ENCODE measurements at places on chromosomes 4 and X.

- DNase-seq, result no peak
Measured at GRCh38 chrX:63186137-63186536, 165.0 kb downstream of the SPIN4 start.

DNA sequence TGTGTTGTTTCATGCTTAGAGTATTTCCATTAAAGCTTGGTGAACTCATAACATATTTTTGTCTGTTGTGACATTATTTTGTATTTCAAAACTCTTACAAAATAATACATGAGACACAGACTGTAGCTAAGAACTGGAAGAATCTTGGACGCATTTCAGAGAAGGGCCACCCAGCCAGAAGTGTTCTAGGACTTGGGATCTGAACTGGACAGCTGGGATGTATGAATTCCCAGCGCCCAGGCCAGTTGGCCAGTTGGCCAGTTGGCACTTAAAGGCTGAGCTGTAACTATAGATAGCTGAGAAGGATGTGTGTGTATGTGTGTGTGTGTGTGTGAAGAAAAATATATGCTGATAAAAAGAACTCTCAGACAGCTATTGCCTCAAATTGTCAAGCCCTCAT lies 193.4 kb upstream of the GPR101 start:
- DNase-seq, result no peak

DNA sequence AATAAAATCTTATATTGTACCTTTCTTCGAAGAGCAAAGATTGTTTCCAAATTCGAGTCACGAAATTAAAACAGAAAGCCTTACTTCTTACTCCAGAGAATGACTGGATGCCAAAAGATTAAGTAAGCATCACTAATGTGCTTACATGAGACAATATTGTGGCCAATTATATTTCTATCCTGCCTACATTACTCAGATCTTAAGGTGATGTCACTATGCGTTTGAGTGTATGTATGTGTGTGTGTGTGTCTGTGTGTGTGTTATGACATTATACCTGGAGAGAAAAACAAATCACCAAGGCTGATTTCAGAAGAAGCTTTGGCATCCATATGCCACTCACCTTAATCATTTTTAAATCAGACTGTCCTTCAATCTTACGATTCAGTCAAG lies 556.3 kb downstream of the PPARGC1A start:
- DNase-seq, result no peak

DNA sequence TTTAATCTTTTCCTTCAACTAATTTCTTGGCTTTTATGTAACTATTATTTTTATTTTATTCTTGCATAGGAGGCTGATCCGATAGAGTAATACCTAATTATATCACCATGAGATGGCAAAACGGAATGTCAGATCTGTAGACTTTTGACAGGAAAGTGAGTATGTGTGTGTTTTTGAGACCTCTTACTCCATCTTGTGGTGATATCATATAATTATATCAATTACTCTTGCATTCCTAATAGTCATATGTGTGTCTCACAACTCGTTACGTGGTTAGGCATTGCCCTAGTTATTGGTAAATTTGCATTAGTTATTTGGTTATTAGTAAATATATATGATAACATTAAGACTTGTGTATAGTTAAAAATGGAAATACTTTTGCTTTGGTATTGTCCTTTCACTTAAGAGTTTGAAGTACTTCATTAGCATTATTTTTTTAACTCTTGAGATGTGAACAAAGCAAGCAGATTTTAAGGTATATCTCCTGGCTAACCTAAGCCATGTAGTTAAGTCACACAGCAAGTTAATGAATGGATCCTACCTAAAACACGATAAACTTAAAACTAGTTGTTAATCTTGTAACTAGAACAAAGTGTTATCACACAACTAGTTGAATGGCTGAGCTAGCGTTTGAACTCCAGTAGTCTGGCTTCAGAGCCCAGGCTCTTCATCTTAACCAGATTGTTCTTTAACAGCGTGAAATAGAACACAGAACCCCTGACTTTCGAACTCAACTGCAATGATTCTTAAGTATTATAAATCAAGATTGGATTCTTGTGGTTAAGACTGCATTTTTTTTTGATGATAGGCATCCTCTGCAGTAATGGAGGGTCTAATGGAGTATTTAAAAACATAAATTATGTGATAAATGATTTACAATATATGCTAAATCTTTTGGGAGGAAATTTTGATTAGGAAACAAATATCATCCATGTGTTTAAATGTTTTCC lies 67.1 kb downstream of the PGRMC2 start:
- DNase-seq, result peak; percentile 42

GRCh38 chr4:139438141-139438540 lies 15.8 kb upstream of the RAB33B start:
- no peak for DNase-seq

DNA sequence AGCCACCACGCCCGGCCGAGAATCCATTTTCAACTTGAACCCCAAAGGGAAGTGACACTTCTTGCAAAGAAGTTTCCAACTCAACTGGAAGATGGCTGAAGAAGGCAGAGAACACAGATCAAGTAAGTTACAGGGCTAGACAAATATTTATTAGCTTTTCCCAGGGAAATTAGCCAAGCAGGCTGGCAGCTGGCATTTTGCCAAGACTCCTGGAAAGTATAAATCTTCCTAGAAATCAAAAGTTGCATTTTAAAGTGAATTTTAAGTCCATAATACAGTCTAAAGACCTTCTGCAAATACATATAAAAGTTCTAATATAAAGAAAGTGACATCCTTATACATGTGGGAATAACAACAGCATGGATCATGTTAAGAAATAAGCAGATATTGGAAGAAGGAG lies 3.4 kb upstream of the MRPL1 start:
- DNase-seq, result no peak

GRCh38 chr4:5142726-5143125 lies 91.4 kb downstream of the STK32B start:
- DNase-seq, result peak; percentile 61

DNA sequence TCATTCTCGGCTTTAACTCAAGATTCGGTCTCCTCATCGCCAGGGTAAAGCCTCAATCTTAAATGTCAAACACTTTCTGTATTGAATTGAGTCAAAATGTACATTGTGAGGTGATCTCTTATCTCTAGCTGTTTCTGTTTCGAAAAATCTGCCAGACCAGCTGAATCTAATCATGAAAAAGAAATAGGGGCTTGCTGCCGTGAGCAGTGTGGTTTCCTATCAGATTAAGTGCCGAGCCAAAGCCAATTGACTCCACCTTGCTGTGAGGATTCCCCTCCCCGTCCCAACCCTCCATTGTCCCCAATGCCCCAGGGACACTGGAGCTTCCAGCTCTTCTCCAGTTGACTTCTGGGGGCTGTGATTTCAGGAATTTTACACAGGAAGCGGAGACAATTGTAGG lies 12.5 kb upstream of the CRLF2 start:
- DNase-seq, result no peak

- DNase-seq, result peak; percentile 95
Measured at GRCh38 chr4:183987987-183988392, 82.9 kb downstream of the STOX2 start.

GRCh38 chr4:154478128-154478527 lies 13.5 kb downstream of the DCHS2 start:
- DNase-seq, result no peak

DNA sequence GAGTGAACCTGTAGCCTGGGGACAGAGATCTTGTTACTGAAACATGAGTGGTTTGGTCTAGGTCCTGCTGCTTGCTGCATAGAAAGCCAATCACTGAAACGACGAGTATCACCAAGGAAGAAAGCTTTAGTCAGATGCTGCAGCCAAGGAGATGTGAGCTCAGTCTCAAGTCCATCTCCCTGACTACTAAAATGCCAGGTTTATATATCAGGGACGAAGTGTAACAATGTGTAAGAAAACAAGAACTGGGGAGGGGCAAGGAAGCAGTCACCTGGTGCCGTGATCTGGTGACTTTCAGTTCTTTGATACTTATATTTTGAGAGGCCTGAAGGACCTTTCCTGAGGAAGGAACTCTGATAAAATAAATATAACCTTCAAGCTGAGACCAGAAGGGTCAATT lies 19.6 kb upstream of the ABRAXAS1 start:
- no peak for DNase-seq

- DNase-seq, result no peak
Measured at GRCh38 chr4:43680421-43680820, 768.2 kb downstream of the KCTD8 start.

DNA sequence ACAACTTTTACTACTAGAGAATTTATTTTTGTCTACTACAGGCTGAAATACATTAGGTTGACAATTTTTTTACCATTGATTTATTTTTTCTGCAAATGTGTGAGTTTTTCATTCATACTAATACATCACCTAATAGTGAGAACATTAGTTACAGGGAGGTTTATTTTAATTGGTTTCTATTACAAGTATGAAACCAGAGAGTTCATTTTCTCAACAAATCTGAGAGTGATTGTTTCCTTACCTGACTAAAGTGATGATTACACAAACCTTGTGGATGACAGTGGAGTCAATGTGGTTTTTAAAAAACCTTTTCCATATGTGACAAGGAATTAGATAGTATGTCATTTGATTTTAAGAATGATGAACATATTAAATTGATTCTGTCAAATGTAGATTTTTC lies 227.4 kb downstream of the PALLD start:
- no peak for DNase-seq

- no peak for DNase-seq
Measured at GRCh38 chrX:32448945-32449344, 762.4 kb downstream of the DMD start.

DNA sequence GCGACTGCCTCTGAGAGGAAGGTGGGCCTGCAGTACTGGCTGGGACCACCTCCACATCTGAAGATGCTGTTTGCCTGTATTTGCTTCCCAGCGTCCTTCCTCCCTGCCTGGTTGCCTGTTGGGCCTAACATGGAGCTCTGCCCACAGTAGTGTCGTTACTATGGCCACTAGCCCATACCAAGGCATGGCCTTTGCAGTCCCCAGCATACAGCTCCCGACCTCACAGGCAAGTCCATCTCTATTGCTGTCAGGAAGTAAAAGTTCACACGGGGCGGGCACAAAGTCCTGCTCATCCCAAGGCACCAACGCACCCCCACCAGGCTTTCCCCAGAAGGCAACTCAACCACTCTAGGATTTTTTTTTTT lies 71.6 kb downstream of the MAML3 start:
- DNase-seq, result no peak

- DNase-seq, result no peak
Measured at GRCh38 chrX:14427614-14428013, 101.7 kb upstream of the GLRA2 start.

DNA sequence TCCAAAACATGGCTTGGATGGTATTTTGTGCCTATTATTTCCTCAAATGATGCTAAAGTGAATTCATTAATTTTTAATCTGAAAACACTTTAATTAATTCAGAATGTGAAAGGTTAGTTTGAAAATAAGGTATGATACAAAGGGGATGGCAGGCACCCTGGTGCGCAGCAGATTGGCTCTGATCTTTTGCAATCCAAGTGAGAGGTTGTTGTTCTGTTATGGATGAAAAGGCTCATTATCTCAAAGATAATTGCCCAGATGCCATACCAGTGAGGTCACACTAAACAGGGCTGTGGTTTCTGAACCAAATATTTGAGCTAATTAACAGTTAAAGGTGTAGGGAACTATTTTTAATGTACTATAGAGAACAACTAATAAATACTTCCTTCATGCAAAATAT lies 504.9 kb downstream of the RAPGEF2 start:
- DNase-seq, result no peak

- no peak for DNase-seq
Measured at GRCh38 chr4:138393886-138394610, 151.9 kb upstream of the SLC7A11 start.

- peak; percentile 24 for DNase-seq
Measured at GRCh38 chr4:179626687-179627086, 2184.4 kb upstream of the AGA start.

GRCh38 chr4:7928711-7929110 lies 10.9 kb downstream of the AFAP1 start:
- DNase-seq, result no peak

DNA sequence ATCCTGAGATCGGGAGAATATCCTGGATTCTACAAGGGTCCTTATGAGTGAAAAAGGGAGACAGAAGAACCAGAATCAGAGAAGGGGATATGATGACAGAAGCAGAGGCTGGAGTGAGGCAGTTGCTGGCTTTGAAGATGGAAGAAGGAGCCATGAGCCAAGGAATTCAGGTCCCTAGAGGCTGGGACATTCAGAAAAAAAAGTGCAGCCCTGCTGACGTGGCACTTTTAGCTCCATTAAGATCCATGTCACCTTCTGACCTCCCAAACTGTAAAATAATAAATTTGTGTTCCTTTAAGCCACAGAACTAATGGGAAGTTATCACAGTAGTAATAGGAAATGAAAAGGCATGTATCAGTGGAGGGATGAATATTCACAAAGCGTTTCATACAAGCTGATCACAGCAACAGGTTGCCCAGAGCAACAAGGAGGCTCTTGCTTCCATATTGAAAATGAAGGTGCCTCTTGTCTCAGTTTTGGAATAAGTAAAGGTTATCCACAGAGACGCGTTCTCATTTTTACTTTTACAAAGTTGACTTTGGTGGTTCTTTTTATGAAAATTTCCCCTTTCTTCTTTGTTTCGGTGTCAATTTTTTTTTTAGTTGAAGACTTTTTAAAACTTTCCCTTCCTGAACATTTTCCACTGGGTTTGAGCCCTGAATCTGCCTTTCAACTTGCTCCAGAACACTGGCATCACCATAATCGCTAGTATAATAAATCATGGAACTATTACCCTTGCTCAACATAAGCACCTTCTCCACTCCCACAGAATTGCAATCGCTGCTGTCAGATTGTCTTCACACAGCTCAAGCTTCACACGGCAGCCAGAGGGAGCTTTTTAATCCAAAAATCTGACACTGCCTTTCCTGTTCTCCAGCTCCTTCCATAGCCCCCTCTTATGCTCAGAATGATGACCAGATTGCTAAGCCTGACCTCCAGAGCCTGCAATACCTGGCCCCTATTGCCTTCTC lies 127.6 kb upstream of the RBPJ start:
- DNase-seq, result no peak

DNA sequence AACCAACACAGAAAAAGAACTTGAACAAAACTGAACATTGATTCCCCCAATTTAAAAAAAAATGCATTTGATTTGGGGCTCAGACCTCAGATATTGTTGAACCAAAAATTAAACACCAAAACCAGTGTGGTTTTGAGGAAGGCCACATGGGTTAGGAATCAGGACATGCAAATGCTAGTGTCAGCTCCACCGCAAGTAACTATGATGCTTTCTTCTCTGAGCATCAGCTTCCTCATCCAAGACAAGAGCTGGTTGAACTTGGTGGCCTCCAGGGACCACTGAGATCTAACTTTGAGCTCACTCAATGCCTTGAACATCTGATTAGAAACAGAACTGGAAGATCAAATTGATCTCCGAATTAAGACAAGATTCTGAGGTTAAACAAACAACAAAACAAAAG lies 142.9 kb upstream of the NWD2 start:
- DNase-seq, result no peak

DNA sequence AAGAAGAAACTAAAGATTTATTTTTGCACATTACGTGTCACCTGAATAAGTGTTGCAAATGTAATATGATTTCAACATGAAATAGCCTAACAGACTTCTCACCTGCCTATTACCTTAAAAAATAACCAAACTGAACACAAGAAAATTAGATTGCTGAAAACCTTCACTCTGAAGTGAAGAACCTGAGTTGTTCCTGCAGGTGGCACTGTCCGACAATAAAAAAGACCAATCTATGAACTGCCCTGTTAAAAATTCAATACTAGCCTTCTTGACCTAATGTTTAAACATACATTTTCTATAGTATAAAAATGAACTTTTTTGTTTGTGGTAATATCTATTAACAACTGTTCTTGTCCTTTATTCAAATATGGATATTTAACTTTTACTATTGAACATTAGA lies 69.2 kb upstream of the PNPLA4 start:
- peak; percentile 32 for DNase-seq

GRCh38 chr4:148112231-148112982 lies 329.8 kb downstream of the NR3C2 start:
- DNase-seq, result peak; percentile 3

All from brain microvascular endothelial cell (primary cell).